Activated T-helper 1 cell treated with Interleukin-2 at 50 U/mL for 16 hours (primary cell): ENCODE measurements at places on chromosomes 5 and 9.

GRCh38 chr5:43110606-43111170, 10.0 kb upstream of the ZNF131 start:
- no peak for DNase-seq

GRCh38 chr5:158819840-158820620, 279.7 kb downstream of the EBF1 start:
- no peak for DNase-seq

DNA sequence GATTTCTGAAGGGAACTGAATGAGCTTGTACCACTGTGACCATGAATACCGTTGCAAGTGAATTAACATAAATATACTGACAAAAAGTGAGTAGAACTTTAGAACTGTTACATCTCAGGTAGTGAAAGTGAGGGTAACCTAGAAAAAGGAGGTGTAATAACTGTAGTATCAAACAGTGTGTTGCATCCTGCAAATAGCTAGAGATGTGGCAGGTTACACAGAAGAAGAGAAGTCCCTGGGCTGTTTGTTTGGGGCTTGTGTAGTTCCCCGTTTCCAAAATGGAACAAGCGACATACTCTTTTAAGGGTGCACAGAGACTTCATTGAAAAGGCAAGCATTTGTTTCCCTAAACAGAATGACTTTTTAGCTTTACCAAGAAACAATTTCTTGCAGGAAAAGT, 214.8 kb downstream of the NR3C1 start:
- DNase-seq, result no peak

- no peak for DNase-seq
Measured at GRCh38 chr9:84851935-84852585, 182.5 kb downstream of the NTRK2 start.

DNA sequence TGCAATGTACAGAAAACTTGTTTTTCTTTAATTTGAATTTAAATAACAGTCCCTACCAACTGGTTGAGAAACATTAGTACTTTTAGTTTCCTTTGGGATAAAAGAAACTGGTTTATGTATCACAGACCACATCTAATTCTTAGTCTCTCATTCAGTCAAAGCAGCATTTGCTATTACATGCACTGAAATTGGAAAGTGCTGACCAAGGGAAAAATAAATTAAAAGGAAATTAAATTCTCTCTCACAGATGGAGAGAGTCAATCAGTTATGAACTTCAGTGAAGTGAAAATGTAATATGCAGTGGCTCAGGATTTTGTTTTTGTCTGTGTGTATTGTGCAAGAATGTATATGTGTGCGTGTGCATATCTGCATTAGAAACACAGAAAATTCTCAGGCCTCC, 121.7 kb downstream of the TUSC1 start:
- DNase-seq, result no peak

- no peak for DNase-seq
Measured at GRCh38 chr5:99169309-99169708, 240.5 kb upstream of the CHD1 start.

DNA sequence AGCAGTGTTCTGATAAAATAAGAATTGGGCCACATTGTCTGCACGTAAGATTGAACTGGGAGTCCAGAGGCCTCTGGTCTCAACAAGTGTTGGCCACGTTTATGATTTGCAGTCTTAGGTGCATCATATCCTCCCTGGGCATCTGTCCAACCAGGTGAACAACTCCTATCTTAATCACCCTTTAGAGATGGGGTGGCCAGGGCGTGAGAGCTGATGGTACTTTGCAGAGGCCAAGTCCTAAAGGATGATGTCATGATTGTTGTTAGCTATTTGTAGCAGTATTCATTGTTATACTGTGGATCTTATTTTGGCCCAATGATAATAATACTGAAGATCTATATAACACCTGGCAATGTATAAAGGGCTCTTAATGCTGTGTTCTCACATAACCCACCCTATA, 73.2 kb upstream of the RARS1 start:
- no peak for DNase-seq

DNA sequence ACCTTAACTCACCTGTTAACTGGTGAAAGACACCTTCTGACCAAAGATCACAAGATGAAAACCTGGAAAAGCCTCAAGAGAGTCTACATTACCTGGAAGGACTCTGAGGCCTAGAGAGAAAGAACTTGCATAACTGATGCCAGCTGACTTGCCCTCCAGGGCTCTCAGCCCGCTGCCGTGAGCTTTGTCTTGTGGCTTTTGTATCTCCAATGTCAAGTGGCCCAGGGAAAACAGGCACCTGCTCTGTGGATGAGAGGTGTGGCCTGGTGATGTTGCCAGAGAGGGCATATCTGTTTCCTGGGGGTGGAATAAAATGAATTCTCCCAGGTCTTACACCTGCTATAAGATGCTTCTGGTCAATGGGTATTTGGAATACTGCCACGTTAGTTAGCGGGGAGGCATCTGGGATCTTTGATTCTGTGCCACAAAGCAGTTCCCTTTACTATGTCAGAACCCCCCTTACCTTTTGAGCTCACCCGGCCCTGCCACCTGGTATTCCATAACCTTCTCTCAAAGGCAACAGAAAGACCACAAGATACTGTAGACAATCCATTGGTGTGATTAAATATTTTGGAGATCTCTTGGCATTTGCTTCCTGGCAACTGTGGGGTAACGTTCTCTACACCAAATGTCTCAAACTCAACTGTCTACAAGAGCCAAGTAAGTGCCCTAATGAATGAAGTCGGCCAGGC, 54.9 kb upstream of the N4BP3 start:
- DNase-seq, result no peak

DNA sequence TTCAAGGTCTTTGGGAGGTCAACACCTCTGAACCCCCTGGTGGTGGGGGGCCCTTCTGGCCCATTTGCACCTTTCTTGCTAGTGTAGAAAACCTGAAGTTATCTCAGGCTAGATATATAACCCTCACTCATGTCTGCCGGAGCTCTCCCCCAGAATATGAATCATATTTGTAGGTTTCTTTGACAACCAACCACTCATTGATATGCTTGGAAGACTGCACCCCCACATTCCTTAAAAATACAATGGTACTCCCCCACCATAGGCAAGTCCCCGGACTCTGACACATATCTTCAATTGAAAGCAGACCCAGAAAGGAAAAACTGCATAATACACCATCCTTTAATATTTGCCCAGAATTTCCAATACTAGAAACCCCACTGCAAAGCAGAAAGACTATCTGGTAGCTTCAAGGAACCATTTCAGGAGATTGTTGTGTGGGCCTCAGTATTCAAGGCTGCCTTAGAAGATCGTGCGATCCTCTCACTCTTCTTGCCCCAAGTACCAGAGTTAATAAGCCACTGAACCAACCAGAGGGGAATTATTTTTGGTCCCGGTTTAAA, 978 bp upstream of the UBE2B start:
- DNase-seq, result no peak

DNA sequence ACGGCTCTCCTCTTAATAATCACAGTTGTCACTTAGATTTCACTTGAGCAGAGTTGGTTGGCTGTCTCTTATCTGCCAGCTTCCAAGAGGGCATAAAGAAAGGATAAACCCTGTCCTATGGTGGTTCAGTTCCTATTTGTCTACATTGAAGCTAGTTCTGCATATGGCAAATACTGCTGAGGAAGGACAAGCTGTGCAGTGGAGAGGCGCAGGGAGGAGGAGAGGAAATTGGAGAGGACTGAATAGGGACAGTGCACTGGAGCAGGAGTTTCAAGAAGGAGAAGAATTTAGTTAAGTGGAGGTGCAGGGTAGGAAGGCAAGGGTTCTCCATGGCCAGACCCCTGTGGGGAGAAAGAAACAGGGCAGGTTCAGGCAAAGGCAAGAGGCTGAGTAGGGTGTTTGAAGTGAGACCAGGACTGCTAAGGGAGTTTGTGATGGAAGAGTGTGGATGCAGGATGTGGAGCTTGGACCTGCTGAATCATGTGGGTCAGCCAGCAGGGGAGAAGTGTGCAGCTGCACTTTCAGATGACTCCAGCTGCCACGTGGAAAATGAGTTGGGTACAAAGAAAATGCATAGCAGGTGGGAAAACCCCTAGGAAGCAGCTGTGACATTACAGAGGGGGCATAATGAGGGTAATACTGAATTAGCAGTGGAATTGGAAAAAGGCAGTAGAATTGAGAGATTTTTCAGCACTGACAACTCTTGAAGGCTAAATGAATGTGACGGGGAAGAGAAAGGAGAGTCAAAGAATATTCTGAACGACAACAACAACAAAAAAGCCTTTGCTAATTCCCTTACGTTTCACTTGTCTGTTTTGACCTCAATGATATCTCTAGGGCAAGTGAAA, 66.8 kb downstream of the MAMDC2 start:
- DNase-seq, result no peak

DNA sequence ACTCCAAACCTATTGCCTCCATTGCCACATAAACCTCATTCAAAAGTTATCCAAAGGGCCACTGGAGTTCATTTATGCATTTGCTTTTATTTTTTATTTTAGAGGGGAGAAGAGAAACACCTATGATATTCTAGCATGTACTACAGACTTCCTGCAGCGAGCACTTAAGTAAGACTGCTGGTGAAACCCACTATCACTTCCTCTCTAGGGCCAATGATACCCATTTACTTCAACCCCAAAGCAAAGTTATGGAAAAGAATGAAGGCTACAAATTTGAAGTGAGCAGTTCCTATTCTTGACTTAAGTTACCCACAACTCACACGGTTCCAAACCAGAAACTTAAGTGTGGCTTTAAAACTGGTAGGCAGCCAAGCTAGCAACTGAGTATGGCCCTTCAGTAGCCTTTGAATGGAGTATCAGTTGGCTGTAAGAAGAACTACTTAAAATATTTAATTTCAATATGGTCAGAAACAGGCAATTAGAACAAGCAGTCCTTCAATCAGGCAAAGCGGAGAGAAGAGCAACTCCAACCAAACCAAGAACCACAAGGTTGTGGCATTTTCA, 94.1 kb downstream of the GPR21 start:
- no peak for DNase-seq

DNA sequence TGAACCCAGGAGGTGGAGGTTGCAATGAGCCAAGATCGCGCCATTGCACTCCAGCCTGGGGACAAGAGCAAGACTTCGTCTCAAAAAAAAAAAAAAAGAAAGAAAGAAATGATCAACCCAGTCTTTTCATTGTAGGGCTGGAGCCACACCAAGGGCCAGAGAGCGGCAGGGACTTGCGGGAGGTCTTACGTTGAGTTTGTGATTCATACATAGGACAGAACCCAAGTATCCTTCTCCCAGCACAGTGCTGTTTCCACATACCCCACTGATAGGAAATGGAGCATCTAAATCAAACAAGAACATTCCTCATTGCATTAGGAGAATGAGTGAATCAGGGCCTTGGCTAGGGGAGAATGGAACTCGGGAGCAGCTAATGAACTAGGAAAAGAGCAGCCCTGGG, 3.5 kb upstream of the TNIP1 start:
- DNase-seq, result no peak

- no peak for DNase-seq
Measured at GRCh38 chr9:33304362-33304761, 14.0 kb downstream of the NFX1 start.

- DNase-seq, result no peak
Measured at GRCh38 chr5:159269723-159270122, 6.6 kb downstream of the UBLCP1 start.

DNA sequence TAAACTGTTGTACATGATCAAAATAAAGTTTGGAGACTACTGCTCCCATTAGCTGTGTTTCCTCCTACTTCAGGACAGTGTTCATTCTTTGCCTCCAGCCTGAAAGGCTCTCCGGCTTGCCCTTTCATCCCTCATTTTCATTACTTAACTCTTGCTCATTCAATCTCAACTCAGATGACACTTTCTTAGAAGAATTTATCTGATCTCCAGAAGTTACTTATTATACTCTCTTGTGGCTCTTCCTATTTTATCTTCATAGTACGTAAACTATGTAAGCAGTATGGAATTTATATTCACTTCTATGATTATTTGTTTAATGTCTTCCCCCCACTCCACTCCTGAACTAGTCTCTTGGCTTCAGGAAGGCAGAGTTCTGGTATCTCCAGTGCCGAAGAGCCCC, 1737.9 kb upstream of the C9orf72 start:
- DNase-seq, result no peak

DNA sequence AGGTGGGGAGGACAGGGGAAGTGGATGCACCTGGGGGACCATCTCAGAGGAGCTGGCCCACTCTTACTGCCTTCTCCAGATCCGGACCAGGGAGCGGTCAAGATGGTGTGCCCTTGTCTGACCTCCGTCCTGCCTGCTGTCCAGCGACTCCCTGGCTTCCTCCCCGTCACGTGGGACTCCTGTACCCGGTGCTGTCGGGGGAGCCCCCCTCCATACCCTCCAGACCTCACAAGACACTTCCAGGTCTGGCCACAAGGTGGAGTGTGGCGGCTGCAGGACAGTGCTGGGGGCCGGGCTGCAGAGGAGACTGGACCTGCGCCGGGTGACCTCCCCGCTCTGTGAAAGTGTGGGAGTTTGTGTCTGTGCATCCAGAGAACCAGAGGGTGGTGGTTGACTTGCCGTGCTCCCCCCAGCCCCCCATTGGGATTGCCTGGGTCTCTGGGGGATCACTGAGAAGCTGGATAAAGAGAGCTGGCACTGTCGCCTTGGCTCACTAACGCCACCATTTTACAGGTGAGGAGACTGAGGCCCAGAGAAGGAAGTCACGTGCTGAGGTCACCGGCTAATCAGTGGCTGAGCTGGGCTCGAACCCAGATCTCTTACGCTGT, 1.9 kb upstream of the CRB2 start:
- DNase-seq, result peak; percentile 15

DNA sequence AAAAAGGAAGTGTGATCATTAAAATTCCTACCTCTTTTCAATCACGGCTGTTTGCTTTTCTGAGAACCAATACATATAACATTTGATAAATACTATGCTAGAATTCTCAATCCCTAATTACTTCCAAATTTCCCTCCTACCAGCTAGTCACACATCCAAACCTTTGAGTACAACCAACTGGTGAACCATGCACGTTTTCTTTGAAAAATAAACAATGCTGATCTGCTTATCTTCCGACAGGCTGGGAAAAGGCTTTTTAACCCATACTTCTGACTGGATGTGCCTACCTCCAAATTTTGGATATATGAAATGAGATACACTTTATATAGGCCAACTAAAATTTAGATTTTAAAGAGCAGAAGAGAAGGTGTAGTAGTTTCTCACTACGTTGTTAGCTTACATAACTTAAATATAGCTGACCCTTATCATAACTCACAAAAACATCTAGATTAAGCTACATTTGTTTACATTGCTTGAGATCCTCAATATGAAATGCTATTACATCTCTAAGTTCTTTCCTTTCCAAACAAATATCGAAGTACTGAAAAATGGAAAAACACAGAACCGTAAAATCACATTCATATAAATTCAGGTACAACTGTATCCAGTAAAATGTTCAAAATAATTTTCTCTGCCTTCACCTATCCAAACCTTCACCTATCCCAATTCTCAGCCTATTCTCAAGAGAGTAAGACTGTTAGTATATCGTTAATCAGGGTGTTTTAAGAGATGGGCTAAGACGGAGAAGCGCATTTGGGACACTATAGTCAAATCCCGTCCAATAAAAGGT, 2.1 kb downstream of the NR3C1 start:
- no peak for DNase-seq

GRCh38 chr5:133664422-133664821, 52.1 kb upstream of the FSTL4 start:
- no peak for DNase-seq

- no peak for DNase-seq
Measured at GRCh38 chr5:151019331-151019730, 1.1 kb upstream of the GPX3 start.

- DNase-seq, result no peak
Measured at GRCh38 chr5:18465833-18466681, 831.8 kb downstream of the TAF11L14 start.
